Mesendoderm (in vitro differentiated cells): ENCODE measurements at places on chromosomes 12 and 14.

- DNase-seq, result no peak
- H3K27me3 ChIP-seq, result no peaks in the 10 kb centered on the region
- H3K4me1 ChIP-seq, result no peaks in the 10 kb centered on the region
Observed at GRCh38 chr12:27583057-27583797, 59.2 kb downstream of the PPFIBP1 start.

DNA sequence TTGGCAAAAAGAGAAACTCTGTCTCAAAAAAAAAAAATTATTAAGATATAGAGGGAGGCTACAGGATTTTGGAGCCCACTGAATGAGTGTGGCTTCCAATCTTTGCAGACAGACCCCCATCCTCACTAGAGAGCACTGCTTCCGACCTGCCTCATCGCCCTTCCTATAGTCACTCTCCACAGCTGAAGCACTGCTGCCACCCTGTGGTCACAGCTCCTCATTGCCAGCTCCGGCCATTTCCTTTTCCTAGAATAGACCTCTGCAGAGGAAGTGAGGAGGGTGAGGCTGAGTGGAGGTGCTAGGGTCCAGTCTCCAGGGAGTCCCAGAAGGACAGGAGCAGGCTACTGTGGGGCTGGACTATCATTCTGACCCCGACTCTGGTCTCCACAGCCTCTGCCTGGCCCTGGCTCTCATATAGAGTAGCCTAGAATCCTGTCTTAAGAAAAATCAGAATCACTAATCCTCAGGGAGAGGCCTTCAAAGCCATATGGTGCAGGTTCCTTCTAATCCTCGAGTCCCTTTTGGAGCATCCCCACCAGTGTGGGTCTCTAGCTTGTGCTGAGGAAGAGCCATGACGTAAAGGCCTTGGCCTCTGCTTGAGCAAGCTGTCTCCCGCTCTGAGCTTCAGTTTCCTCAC, 1.4 kb upstream of the NPFF start:
- H3K36me3 ChIP-seq, result peaks cover under 1% of the 10 kb centered on the region
- H3K4me1 ChIP-seq, result no peaks in the 10 kb centered on the region
- H3K27me3 ChIP-seq, result no peaks in the 10 kb centered on the region
- H3K4me3 ChIP-seq, result no peak overlapping the region
- H3K27ac ChIP-seq, result no peak overlapping the region

DNA sequence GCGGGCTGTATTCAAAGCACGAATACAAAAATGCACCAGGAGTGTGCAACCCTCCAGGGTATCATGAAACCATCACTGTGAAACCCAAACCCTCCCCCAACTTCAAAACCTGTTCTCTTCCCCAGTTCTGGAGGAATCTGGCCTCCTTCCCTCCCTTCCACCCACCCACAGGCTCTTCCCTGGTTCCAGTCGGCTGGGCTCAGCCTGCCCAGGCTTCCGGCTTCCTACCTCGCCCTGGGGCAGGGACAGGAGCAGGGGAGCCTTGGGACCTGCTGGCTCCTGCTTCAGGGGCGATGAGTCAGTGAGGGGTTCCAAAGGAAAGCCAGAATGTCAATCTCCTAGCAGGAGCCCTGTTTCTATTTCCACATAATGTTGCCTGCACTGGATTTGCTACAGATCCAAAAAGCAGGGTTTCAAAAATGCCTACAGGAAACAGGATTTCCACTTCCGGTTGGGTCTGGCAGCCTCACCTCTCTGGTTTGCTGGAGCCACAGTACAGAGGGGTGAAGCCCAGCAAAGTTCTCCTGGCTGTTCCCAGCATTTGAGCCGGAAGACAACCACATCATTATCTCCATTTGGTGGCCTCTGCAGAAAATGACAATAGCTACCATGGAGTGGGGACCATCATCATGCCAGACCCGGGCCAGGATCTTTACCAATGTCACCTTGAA, 278.3 kb downstream of the DPF3 start:
- H3K27ac ChIP-seq, result no peak overlapping the region
- peak; percentile 60 for DNase-seq
- no peaks in the 10 kb centered on the region for H3K36me3 ChIP-seq
- H3K4me1 ChIP-seq, result no peaks in the 10 kb centered on the region
- no peak overlapping the region for H3K4me3 ChIP-seq
- H3K27me3 ChIP-seq, result no peaks in the 10 kb centered on the region

GRCh38 chr12:94676031-94676641, 25.8 kb upstream of the TMCC3 start:
- no peak overlapping the region for H3K4me3 ChIP-seq
- no peaks in the 10 kb centered on the region for H3K4me1 ChIP-seq
- DNase-seq, result peak; percentile 62

DNA sequence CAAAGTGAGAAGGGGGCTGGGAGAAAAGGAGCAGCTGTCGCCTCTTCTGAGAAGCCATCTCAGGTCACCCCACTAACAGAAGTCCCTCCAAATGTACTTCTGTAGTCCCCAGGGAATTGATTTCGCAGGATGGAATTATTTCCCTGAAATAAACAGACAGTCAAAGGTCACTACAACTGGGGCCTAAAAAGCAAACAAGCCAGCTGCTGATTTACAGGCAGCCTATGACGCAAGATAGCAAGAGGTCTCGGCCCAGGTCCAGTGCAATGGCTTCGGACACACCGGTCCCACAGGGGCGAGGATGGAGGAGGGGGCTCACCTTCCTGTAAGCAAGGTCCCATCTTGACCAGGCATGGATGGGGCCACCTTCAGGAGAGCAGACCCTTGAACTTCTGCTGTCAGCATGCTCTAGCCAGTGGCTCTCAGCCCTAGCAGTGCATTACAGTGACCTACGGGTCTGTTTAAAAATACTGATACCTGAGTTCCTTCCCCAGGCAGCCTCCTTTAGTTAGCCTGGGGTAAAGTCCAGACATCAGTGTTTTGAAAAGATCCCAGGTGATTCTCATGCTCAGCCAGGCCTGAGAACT, 18.1 kb downstream of the NUAK1 start:
- DNase-seq, result no peak
- no peak overlapping the region for H3K4me3 ChIP-seq
- peaks cover 8% of the 10 kb centered on the region for H3K4me1 ChIP-seq
- no peak overlapping the region for H3K27ac ChIP-seq

- H3K36me3 ChIP-seq, result no peaks in the 10 kb centered on the region
- H3K27ac ChIP-seq, result no peak overlapping the region
- DNase-seq, result no peak
- H3K4me3 ChIP-seq, result no peak overlapping the region
- H3K4me1 ChIP-seq, result no peaks in the 10 kb centered on the region
Observed at GRCh38 chr14:69901113-69901951, 22.1 kb downstream of the SMOC1 start.

GRCh38 chr12:106098691-106099200, 40.0 kb downstream of the NUAK1 start:
- H3K27ac ChIP-seq, result peak overlapping the region; percentile 59
- H3K4me1 ChIP-seq, result peaks cover 18% of the 10 kb centered on the region
- no peaks in the 10 kb centered on the region for H3K27me3 ChIP-seq

DNA sequence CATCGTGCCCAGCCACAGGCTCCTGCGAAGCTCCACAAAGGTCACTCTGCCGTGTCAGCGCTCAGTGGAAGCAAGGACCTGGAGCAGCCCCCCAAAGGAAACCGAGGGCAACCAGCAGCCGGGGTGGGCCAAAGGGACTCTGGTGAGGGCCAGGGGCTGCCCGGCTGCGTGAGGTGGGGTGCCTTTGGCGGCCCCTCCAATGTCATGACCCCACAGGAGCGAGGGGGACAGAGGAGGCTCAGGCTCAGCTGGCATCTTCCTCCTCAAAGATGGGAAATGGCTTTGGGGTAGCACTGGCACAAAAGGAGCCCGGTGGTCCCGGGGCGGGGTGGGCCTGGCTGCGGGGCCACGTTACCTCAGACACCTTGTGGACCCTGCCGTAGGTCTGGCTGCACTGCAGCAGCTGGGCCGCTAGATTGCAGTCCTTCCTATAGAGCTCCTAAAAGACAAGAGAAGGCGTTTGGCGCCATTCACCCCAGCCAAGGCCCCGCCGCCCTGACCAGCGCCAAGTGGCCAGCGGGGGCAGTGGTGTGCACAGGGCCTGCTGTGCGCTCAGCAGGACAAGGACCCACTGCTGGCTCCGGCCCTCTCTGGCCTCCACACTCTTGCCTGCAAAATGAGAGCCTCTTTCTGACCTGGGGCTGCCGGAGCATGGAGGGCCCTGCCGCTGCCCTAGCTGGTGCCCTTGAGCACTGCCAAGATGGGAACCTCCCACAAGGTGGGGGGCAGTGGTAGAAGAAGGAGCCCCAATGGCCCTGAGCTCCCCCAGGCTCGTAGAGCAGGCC, 46.9 kb downstream of the BEGAIN start:
- no peaks in the 10 kb centered on the region for H3K36me3 ChIP-seq
- DNase-seq, result peak; percentile 45
- no peak overlapping the region for H3K27ac ChIP-seq
- no peaks in the 10 kb centered on the region for H3K27me3 ChIP-seq

GRCh38 chr14:100429537-100429936, 106.4 kb downstream of the SLC25A47 start:
- H3K4me3 ChIP-seq, result no peak overlapping the region
- no peaks in the 10 kb centered on the region for H3K36me3 ChIP-seq
- no peak overlapping the region for H3K27ac ChIP-seq
- no peaks in the 10 kb centered on the region for H3K27me3 ChIP-seq
- DNase-seq, result no peak
- peaks cover 4% of the 10 kb centered on the region for H3K4me1 ChIP-seq

- no peak overlapping the region for H3K27ac ChIP-seq
- no peak overlapping the region for H3K4me3 ChIP-seq
- H3K27me3 ChIP-seq, result no peaks in the 10 kb centered on the region
- H3K36me3 ChIP-seq, result no peaks in the 10 kb centered on the region
- no peak for DNase-seq
- H3K4me1 ChIP-seq, result no peaks in the 10 kb centered on the region
Observed at GRCh38 chr12:125053821-125054220, 11.4 kb upstream of the AACS start.

DNA sequence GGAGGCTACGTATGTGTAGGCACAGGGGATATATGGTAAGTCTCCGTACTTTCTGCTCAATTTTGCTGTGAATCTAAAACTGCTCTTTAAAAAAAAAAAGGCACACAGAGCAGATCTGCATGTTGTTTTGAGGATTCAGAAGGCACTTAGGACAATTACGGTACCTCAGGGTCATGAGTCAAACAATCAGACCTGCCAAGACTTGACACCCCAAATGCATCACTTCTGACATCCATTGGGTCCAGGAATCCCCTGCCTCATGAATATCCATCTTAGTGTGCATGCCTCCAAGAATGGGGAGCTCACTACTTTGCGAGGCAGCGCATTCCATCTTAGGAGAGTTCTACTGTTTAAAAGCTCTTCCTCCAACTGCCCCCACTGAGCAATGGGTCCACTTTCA, 3.0 kb downstream of the BDKRB2 start:
- no peaks in the 10 kb centered on the region for H3K27me3 ChIP-seq
- no peak for DNase-seq
- H3K4me3 ChIP-seq, result no peak overlapping the region
- H3K27ac ChIP-seq, result no peak overlapping the region

DNA sequence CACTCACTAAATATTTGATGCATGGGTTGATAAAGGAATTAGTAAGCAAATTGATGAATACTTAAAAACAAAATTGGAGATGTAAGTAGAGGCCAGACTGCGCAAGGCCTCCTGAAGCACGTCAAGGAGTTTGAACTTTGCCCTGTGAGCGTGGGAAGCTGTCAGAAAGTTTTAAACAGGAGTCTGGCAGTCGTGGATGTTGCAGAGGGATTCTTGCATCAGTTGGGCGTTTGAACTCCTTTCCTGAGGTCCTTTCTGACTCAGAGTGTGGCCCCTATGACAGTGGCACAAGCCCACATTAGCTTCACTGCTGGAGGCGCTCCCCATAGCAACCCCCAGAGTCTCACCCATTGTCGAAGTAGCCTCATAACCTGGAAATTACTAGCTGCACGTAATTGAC, 17.9 kb upstream of the IL22 start:
- no peak for DNase-seq
- no peaks in the 10 kb centered on the region for H3K4me1 ChIP-seq

GRCh38 chr14:64266239-64266638, 27.9 kb downstream of the ESR2 start:
- H3K27me3 ChIP-seq, result no peaks in the 10 kb centered on the region
- no peaks in the 10 kb centered on the region for H3K36me3 ChIP-seq
- H3K4me3 ChIP-seq, result no peak overlapping the region
- no peaks in the 10 kb centered on the region for H3K4me1 ChIP-seq

DNA sequence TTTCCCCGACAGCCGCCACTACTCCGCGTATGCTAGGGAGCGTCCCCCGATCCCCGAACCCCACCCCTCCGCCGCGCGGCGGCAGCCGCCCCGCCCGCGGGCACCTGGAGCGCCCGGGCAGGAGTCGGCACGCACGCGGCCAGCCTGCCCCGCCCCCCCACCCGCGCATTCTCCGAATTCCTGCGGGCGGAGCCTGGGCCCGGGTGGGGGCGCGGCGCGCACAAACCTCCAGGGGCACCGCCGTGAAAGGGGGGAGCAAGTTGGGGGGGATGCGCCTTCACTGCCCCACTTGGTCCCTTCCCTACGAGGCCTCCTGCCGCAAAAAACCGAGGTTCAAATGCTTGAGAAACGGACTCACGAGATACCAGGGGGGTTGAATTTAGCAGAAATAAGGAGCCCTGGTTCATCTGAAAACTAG, 1.7 kb downstream of the AJUBA start:
- peak overlapping the region; percentile 90 for H3K27ac ChIP-seq
- H3K4me3 ChIP-seq, result peak overlapping the region; percentile 74

GRCh38 chr14:32710731-32711680, 227.7 kb upstream of the NPAS3 start:
- no peak overlapping the region for H3K27ac ChIP-seq
- no peaks in the 10 kb centered on the region for H3K4me1 ChIP-seq
- H3K36me3 ChIP-seq, result no peaks in the 10 kb centered on the region

DNA sequence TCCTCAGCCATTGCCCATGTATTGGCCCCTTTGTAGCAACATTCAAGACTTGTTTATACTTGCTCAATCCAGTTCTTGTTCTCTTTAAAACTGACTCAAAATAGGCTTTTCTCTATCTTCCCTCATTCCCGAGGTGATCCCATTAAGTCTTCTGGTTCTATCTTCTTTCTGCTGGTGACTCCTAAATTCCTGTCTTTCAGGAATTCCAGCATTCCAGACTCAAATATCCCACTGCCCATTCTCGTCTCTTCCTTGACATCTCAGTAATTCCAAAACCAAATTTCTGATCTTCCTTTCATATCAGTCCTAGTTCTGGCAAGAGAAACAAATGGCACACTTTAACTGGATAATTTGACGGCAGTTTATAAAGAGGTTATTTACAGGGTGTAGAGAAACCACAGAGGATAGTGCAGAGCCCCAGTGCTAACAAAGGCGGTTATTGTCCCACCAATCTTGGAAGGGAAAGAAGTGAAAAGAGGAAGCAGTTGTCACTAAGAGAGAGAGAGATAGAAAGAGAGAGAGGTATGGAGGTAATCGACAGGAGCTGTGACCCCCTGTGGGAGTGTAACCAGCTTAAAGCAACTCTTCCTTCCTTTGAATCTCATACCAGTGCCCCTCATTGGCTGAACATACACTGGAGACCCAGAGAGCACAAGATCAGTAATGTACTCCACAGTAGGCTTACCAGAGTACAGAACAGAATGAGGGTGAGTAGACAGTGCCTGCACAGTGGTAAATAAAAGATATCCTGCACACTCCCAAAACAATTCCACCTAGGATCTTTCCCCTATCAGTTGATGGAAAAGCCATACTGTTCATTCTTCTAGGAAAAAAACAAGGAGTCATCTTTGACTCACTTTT, 177.6 kb upstream of the LMNTD1 start:
- H3K27ac ChIP-seq, result no peak overlapping the region
- no peaks in the 10 kb centered on the region for H3K36me3 ChIP-seq
- no peak overlapping the region for H3K4me3 ChIP-seq
- H3K27me3 ChIP-seq, result no peaks in the 10 kb centered on the region
- peak; percentile 89 for DNase-seq
- H3K4me1 ChIP-seq, result peaks cover 3% of the 10 kb centered on the region
